ENCODE measurements at places on chromosomes 12 and 14. TPM values are rescaled to one million over a fixed set of nuclear protein-coding genes. Genes with fewer than 3 reads are reported as not detected.

DNA sequence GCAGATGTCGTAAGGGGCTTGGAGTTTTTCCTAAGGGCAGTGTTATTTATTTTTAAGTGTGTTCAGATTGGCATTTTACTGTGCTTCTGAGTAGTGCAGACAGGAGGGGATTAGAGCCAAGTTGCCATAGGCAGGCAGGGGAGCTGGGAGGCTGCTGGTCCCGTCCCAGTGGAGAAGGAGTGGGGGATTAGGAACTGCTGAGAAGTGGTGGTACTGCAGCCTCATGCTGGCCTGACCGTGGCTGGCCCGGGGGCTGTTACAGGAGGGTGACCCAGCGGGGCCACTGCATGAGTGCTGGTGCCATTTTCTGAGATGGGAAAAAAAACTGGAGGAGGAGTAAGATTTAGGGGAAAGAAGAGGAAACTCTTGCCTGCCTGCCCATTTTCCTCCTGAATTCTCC is 52.3 kb upstream of the DLK1 start:
- no peaks in the 10 kb centered on the region for H3K36me3 ChIP-seq
- no peak overlapping the region for H3K4me3 ChIP-seq
- DNase-seq = no peak
- H3K27me3 ChIP-seq = no peaks in the 10 kb centered on the region
- no peak overlapping the region for H3K27ac ChIP-seq

- no peaks in the 10 kb centered on the region for H3K36me3 ChIP-seq
- H3K27ac ChIP-seq = no peak overlapping the region
- no peak for DNase-seq
- no peaks in the 10 kb centered on the region for H3K4me1 ChIP-seq
- H3K4me3 ChIP-seq = no peak overlapping the region
- H3K27me3 ChIP-seq = no peaks in the 10 kb centered on the region
These were observed 49.9 kb upstream of the ZDHHC17 start for GRCh38 chr12:76713986-76714385.

The MLH3 gene
- total RNA-seq = 37.6 TPM

DNA sequence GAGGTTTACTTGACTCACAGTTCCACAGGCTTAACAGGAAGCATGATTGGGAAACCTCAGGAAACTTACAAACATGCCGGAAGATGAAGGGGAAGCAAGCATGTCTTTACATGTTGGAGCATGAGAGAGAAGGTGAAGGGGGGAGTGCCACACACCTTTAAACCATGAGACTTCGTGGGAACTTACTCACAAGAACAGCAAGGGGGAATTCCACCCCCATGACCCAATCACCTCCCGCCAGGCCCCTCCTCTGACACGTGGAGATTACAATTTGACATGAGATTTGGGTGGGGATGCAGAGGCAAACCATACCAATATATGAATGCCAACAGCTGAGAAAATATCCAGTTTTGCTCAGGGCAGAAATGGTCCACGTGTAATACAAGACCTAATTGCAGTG is 518.6 kb downstream of the VRK1 start:
- no peaks in the 10 kb centered on the region for H3K4me1 ChIP-seq
- H3K27ac ChIP-seq = no peak overlapping the region
- no peak overlapping the region for H3K4me3 ChIP-seq
- H3K27me3 ChIP-seq = no peaks in the 10 kb centered on the region
- no peak for DNase-seq

The ACVRL1 gene
- 92.3 TPM for total RNA-seq

The PHC1 gene
- total RNA-seq = 38.7 TPM

The OR4E2 gene
- not detected for total RNA-seq

Measured in spleen (tissue), 13 donors.